ENCODE measurements at places on chromosomes 1 and 21.

- no peak for DNase-seq
These were observed 19.7 kb downstream of the RNF220 start for GRCh38 chr1:44424747-44425146.

DNA sequence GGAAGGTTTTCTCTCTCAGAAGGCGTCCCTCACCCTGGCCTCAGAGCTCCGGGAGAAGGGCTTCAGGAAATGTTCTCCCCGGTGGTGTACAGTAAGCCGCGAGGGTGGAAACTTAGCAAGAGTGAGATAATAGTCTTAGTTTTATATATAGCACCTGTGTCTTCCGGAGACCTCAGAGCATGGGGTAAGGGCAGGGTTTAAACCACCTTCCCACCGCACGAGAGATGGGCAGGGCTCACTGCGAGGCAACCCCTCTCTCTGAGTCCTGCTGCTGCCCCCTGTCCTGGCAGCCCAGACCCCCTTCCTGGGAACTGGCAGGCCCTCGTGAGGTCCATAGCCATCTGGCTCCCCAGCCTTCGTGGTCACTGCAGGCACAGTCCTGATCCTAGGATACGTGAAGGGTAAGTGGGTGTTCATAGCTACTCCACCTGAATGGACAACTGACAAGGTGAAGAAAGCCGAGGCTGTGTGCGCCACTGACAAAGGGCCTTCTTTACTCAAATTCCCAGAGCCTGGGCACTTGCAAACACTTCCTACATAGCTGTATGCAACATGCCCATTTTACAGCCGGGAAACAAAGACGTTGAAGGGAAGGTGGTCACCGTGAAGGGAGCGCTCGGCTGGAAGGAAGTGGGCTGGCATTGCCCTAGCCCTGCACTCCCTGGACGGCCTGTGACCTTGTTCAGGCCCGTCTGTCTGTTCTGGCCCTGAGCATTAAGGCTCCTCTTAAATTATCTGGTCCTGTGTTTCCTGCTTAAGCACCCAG lies 26.9 kb downstream of the ITPKB start:
- DNase-seq, result no peak

DNA sequence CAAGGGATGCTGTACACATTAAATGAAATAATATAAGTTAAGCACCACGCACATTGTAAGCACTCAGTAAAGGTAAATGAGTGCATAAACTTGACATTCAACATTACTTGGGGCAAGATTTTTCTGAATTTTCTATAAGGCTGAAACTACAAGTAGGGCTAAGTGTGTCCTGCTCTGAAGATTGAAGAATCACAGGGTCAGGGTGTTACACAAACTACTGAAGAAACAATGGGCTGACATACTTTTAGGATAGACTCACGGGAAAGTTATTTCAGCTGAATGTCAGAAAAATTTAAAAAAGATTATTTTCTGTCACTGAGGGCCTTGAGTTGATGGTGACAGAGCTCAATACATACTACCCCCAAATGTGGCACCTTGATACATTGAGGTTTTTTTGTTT lies 644.2 kb upstream of the PLXNA2 start:
- DNase-seq, result no peak

DNA sequence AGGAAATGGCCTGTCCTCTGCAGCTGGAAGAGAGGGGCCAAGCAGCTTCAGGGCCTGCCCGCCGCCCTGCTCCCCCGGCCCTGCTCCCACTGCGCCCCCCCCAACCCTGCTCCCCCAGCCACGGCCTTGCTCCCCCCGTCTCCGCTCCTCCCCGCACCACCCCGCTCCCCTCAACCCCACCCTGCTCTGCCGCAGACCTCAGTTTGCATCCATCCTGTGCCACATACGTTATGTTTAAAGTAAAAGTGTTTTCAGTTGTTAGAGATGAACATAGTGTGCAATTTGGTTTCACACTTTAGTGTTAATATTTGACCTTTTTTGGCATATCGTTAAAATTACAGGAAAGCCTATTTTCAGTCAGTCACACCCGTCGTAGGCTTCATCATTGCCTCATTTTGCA lies 34.1 kb upstream of the DIP2A start:
- no peak for DNase-seq

DNA sequence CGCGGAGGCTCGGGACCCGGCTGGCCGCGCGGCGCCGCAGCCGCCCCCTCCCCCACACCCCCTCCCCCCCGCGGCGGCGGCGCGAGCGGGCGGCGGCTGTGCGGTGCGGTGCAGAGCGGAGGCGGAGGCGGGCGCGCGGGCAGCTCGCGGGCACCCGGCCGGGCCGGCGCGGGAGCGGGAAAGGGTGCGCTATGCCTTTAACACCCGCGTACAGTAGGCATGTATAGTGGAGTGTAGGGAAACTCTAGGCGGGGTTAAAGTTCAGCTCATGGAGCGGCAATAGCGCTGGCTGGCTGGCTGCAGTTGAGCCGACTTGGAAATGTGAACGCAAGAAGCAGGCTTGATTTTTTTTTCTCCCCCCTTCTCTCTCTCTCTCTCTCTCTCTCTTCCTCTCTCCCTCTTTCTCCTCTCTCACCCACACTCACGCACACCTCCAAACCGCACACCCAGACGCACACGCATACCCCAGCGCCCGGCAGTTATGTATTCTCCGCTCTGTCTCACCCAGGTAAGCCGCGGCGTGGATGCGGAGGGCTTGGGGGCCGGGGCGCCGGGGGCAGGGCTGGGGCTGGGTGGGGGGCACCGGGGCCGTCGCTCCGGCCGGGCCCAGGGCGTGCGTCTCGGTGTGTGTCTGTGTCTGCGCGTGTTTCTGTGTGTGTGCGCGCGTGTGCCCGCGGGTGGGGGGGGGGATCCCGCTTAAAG lies at the start of gene NFIA:
NFIA (plus strand) TSS at position 251 of the 702 bp plus-strand sequence.
- DNase-seq, result peak; percentile 13

- DNase-seq, result no peak
These were observed 28.2 kb upstream of the ANKRD13C start for GRCh38 chr1:70382682-70383081.

GRCh38 chr1:93061895-93062792 lies 16.9 kb upstream of the MTF2 start:
- DNase-seq, result no peak

GRCh38 chr1:247865416-247865815 lies 8.4 kb downstream of the TRIM58 start:
- no peak for DNase-seq

GRCh38 chr1:80066060-80066459 lies 1059.5 kb upstream of the ADGRL4 start:
- peak; percentile 74 for DNase-seq

DNA sequence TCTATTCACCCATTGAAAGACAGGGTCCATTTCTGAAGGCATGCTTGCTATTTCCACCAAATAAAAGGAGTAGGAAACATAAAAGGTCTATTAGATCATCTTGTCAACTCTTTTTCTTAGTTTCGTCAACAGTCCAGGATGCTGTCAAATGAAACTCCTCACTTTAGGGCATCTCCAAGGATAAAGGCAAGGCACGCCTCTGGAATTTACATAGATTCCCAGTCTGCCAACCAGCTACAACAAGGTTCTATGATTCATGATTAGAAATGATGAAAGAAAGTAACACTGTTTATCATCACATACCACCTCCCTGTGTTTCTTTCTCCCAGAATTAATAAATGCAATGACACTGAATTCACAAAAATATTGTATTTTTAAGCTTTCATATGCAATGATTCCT lies 636.3 kb downstream of the LTN1 start:
- DNase-seq, result no peak

GRCh38 chr21:33939226-33939625 lies 23.6 kb upstream of the ATP5PO start:
- no peak for DNase-seq

DNA sequence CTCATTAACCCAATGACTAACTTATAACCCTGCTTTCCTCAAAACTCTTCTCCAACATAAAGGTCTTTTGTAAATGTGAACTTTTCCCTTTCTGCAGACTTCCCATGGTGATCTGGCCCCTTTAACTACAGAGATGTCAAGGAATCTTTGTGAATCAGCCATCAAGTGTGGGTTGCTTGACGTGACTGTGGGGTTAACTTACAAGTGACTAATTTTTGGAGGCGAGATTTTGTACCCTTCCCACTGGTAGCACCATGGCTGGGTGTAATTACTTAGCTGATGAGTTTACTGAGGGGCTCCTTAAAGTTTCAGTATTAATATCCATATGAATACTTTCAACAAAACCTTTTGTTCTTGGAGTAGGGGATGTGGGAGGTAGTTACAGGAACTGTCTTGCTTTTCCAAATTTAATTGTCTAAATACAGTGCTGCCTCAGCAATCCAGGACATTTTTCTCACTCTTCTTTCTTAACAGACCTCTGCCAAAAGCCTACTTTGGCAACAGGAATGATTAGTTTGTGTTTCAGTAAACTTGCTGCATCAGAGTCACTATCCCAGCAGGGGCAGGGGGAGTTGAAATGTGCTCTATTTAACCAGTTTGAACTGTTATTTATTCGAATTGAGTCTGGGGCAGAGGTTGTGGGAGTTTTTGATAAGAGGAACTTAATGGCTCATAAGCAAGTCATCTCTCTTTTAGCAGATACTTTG lies 217.3 kb upstream of the FGGY start:
- DNase-seq, result no peak

DNA sequence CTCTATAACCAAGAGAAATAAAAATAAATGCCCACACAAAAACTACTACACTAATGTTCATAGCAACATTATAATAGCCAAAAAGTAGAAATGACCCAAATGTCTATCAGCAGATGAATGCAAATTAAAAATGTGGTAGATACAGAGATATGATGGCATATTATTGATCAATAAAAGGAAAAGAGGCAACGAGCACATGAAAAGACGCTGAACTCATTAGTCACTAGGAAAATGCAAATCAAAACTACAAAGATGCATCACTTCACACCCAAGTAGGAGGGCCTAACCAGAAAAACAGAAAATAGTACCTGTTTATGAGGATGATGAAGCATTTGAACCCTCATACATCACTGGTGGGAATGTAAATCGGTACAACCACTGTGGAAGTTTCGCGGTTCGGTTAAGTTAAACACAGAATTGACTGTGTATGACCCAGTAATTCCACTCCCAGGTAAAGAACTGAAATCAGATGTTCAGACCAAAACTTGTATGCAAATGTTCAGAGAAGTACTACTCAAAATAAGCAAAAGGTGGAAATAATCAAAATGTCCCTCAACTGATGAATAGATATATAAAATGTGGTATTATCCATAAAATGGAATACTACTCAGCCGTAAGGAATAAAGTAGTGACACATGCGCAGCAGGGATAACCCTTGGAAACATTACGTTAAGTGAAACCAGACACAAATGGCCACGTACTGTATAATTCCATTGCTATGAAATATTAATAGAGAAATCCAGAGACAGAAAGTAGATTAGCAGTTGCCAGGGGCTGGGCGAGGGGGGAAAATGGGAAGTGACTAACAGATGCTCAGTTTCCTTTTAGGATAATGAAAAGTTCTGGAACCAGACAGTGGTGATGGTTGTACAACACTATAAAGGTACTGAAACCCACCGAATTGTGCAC lies 3.1 kb downstream of the USP48 start:
- DNase-seq, result no peak

DNA sequence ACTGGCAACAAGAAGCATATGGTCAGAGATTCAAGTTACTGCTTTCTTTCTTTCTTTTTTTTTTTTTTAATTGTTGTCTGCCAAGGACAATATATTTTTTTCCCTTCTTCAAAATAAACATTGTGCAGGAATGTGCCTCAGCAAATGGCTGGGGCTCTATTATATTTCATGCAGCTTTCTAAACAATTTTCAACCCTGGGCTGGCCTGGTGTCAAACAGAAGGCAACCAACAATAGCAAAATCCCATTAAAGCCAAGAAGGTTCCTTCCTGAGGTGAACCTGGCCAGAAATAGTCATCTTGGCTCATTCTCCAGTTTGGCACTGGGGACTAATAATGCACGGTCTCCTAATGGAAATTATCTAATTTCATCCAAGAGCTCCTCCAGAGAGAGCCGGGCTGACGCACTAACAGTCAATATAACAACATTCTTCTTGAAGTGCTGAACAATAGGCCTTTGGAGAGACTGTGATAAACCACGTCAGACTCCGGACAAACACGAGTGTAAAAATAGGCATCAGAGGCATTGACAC lies 35.7 kb upstream of the HLX start:
- no peak for DNase-seq

DNA sequence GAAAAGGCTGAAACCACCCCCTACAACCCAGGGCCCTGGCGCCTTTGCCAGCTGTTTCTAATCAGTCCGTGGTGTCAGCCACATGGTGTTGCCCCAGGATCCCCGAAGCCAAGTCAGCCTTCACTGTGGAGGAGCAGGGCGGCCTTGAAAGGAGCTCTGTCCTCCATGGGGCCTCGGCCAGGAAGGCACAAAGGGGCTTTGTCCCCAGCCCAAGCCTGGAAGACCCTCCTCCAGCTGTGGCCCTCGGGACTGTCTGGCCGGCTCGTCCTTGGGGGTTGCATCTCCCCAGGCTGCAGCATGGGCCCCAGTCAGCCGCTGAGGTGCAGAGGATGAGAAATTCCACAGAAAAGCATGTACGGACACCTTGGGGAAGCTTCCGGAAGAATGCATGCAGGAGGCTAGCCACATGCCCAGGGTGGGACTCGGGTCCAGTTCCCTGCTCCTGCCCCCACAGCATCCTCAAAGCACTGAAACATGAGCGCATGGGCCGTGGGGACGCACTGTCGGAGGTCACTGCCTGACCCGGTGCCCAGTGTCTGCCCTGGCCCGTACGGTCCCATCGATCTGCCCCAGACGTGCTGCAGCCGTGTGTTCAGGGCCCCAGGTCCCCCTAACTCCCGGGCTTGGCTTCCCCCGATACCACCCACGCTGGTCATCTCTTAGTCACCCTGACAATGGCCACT lies 38.6 kb upstream of the POFUT2 start:
- no peak for DNase-seq

DNA sequence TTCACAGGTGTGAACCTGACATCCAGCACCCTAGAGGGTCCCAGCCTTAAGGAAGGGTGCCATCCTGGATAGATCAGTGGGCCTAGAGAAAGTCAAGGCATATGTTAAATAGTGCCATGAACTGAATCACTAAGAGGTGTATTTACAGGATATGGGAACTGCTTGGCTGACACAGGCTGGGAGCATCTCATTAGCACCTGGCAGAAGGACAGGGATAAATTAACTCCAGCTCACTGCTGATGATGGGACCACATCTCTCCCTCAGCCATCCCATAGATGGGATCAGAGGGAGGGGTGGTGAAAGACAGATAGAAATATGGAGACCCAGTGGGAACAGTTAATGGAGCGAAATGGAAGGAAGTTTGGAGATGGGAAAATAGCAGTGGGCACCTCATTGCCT lies 122.0 kb downstream of the IGSF21 start:
- no peak for DNase-seq

DNA sequence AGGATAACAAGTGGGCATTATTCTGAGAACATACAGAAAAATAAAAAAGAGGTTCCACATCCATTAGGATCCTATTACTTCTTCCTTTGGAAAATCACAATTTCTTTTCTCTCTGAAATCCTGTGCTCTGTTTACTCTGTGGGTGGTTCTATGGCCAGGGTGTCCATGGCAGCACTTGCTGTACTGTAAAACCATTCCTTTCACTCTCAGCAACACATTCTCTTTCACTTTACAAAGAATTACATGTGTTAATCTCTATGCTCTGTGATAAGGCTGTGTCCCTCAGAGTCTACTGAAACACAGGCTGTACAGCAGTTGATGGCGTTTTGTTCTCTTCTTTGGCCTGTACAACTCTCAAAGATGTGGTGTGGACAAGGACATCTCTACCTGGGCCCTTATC lies 524.1 kb downstream of the PTBP2 start:
- DNase-seq, result no peak
